Mesangial cell (primary cell): ENCODE measurements at places on chromosomes 3 and 15. TPM values are rescaled to one million over a fixed set of nuclear protein-coding genes. Genes with fewer than 3 reads are reported as not detected.

TMEM212 gene
- total RNA-seq, result not detected in 2 replicates

EFCC1 gene
- not detected in 2 replicates for total RNA-seq

GOLGA8T gene
- not detected in 2 replicates for total RNA-seq

ZBTB47 gene
- 9.5 and 19.5 TPM in 2 replicates for total RNA-seq

GOLGA6L7 gene
- total RNA-seq, result not detected in 2 replicates

SOX2 gene
- not detected in 2 replicates for total RNA-seq

STRC gene
- total RNA-seq, result not detected in 2 replicates

SLC51B gene
- not detected in 2 replicates for total RNA-seq

BFSP2 gene
- total RNA-seq, result not detected in 2 replicates

GHRL gene
- total RNA-seq, result not detected in 2 replicates

ADGRG7 gene
- total RNA-seq, result not detected in 2 replicates

IQCH gene
- total RNA-seq, result 1.1 and 2.0 TPM in 2 replicates
